ENCODE measurements at places on chromosomes 5 and 9.

DNA sequence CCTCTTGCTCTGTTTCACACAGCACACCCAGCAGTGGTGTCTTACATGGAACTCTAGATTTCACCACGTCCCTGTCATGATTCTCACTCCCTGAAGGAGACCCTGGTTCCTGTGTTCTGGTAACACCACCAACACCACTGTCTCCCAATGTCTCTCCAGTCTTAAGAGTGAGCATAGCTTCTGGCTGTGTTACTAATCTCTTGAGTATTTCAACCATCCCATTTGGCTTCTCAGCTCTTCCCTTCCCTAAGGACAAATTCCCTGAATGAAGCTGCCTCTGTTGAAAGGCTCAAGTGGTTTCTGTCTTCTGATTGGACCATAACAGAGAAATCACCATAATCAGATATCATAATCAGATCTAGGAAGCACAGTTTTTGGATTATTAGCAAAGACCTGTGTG, 311.8 kb downstream of the DNAH5 start:
- DNase-seq, result no peak

- DNase-seq, result no peak
These were observed 14.5 kb downstream of the GRHPR start for GRCh38 chr9:37437010-37437409.

DNA sequence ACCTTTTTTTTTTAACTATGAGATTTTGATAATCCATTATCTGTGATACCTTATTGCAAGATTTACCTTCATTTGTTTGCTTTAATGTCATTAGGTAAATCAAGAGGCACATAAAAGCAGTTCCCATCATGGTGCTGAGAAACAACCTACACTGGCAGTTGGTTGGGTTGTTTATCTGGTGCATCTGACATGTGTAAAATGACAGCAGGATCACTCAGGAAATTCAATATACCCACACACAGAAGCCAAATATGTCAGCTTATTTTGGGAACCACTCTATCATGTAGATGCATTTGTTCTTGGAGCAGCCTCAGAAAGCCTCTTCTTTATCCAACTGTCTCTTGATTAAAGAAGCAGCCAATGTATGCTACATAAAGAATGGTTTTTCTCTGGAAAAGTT, 7.8 kb upstream of the CCDC192 start:
- no peak for DNase-seq

- DNase-seq, result no peak
These were observed 53.4 kb downstream of the ROR2 start for GRCh38 chr9:91896513-91897121.

All from NCI-H2029 (cell line).